ENCODE measurements at places on chromosomes 3 and 15. TPM values are rescaled to one million over a fixed set of nuclear protein-coding genes. Genes with fewer than 3 reads are reported as not detected.

Gene SEMA5B
- 0.09 TPM for total RNA-seq

Gene LYZL4
- 0.18 TPM for total RNA-seq

Gene FEZF2
- not detected for total RNA-seq

Gene DZIP1L
- 15.2 TPM for total RNA-seq

Gene C3orf22
- total RNA-seq: not detected

Gene MYO1E
- 80.7 TPM for total RNA-seq

Gene DPPA2
- not detected for total RNA-seq

Gene TUBGCP5
- 18.7 TPM for total RNA-seq

Gene SLC22A14
- total RNA-seq: 0.09 TPM

Gene ARGFX
- not detected for total RNA-seq

Gene CX3CR1
- not detected for total RNA-seq

Gene BLM
- total RNA-seq: 2.4 TPM

Gene ACY1
- total RNA-seq: 18.8 TPM

Gene PATL2
- 0.09 TPM for total RNA-seq

Gene BFSP2
- not detected for total RNA-seq

Gene PRR20G
- not detected for total RNA-seq

Gene PTH1R
- total RNA-seq: 0.18 TPM

Gene CHMP2B
- total RNA-seq: 13.8 TPM

Gene DNAH12
- under 0.01 TPM for total RNA-seq

Gene CSTA
- total RNA-seq: 0.66 TPM

Gene MESP1
- total RNA-seq: 0.18 TPM

Gene IQCF6
- not detected for total RNA-seq

Gene AGBL1
- not detected for total RNA-seq

Gene IL5RA
- total RNA-seq: not detected

Gene SPINK8
- not detected for total RNA-seq

Gene PLSCR2
- total RNA-seq: 0.18 TPM

Gene AMT
- total RNA-seq: 1.2 TPM

Gene CPN2
- not detected for total RNA-seq

Gene KLHL40
- not detected for total RNA-seq

Gene LRRC3B
- not detected for total RNA-seq

Gene TMCO5A
- total RNA-seq: not detected

Gene PDZRN3
- total RNA-seq: 0.18 TPM

Gene SCAMP5
- 1.9 TPM for total RNA-seq
